ENCODE measurements at places on chromosomes 4 and X. TPM values are rescaled to one million over a fixed set of nuclear protein-coding genes. Genes with fewer than 3 reads are reported as not detected.
A peak's percentile ranks its signal among the peaks of the same experiment; 100 is the strongest.

The CLGN gene
- 3.1 TPM for total RNA-seq

The ADGRL3 gene
- total RNA-seq = 6.9 TPM

The AKAP14 gene
- not detected for total RNA-seq

The STBD1 gene
- total RNA-seq = 16.6 TPM

The GLRA2 gene
- 1.1 TPM for total RNA-seq

The SASH3 gene
- 8.7 TPM for total RNA-seq

The BEX2 gene
- total RNA-seq = 10.7 TPM

The ITGB1BP2 gene
- total RNA-seq = 6.3 TPM

- no peak for DNase-seq
- H3K4me1 ChIP-seq = no peaks in the 10 kb centered on the region
- H3K27me3 ChIP-seq = no peaks in the 10 kb centered on the region
- no peak overlapping the region for H3K27ac ChIP-seq
These were observed 1092.3 kb downstream of the ARAP2 start for GRCh38 chr4:35151816-35152572.

GRCh38 chrX:16953606-16954211 is 7.3 kb downstream of the REPS2 start:
- H3K4me1 ChIP-seq = no peaks in the 10 kb centered on the region
- no peaks in the 10 kb centered on the region for H3K27me3 ChIP-seq
- DNase-seq = no peak
- no peaks in the 10 kb centered on the region for H3K36me3 ChIP-seq

- no peaks in the 10 kb centered on the region for H3K4me1 ChIP-seq
- no peaks in the 10 kb centered on the region for H3K27me3 ChIP-seq
- peak; percentile 90 for DNase-seq
- no peaks in the 10 kb centered on the region for H3K36me3 ChIP-seq
- peak overlapping the region; percentile 30 for H3K27ac ChIP-seq
- H3K4me3 ChIP-seq = no peak overlapping the region
These were observed 99.2 kb downstream of the SORCS2 start for GRCh38 chr4:7291372-7292114.

DNA sequence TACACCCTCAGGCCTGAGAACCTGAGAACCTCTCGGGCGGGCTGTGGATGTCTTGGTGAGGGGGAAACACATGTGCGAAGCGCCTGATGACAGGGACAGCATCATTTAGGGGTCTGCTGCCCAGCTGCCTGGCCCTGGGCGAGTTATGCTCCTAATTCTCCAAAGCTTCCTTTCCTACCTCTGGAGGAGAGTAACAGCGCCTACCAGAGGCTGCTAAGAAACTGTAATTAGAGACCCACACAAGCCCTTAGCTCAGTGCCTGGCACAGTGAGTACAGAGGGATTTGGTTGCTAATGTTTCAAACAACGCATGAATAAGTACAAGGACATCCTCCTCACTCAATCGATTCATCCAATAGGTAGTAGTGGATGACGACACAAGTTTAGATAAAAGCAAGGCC is 40.4 kb downstream of the BCOR start:
- no peaks in the 10 kb centered on the region for H3K36me3 ChIP-seq
- H3K4me3 ChIP-seq = no peak overlapping the region
- DNase-seq = no peak
- no peaks in the 10 kb centered on the region for H3K27me3 ChIP-seq
- H3K27ac ChIP-seq = no peak overlapping the region

DNA sequence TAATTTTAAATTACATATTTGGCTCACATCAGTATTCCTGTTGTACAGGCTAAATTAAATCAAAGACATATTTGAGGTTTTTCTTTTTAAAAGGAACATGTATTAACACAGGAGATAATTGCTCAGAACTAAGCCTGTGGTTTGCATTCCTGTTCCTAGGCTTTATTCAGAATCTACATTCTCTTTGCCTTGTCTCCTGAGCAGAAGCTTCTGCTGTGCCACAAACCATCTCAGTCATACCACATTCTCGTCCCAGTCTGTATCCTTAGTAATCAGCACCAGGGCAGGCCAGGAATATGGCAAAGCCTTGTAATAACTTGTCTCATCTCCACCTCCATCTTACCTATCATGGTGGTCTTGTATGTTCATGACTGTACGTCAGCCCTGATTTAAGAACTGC is 162.8 kb downstream of the ARHGAP24 start:
- DNase-seq = no peak
- no peaks in the 10 kb centered on the region for H3K27me3 ChIP-seq
- no peaks in the 10 kb centered on the region for H3K36me3 ChIP-seq
- H3K27ac ChIP-seq = no peak overlapping the region

DNA sequence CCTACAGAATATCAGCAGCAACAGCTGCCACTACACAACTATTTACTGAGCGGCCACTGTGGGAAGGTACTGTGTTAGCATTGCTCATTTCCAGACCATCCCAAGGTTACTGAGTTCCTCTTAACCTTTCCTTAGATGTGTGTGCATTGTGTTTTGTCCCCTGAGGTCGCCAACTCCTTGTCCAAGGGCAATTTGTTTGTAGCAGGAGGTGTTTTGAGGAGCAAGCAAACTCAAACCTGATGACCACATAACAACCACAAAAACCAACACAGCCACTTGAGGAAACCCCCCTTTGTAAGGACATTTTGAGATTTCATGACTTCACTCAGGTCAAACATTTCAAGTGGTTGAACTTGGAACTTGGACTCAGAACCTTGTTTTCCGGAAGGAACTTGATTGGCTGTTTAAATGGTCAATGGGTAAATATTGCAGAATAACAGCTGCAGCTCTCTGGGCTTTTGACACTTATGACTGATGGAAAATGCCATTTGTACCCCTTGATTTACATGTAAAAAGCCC is 122.3 kb downstream of the MID1IP1 start:
- H3K4me3 ChIP-seq = no peak overlapping the region
- H3K4me1 ChIP-seq = no peaks in the 10 kb centered on the region
- no peak for DNase-seq
- no peaks in the 10 kb centered on the region for H3K27me3 ChIP-seq

DNA sequence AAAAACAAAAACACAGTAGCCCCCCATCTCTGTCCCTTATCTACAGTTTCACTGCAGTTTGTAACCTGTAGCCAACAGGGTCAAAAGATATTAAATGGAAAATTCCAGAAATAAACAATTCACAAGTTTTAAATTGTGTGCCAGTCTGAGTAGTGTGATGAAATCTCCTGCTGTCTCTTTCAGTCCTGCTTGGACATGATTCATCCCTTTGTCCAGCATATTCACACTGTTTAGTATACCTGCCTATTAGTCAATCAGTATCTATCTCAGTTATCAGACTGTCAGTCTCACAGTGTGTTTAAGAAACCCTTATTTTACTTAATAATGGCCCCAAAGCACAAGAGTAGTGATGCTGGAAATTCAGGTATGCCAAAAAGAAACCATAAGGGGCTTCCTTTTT is 21.9 kb downstream of the CNOT6L start:
- no peaks in the 10 kb centered on the region for H3K36me3 ChIP-seq
- no peak overlapping the region for H3K4me3 ChIP-seq
- no peak for DNase-seq
- H3K27ac ChIP-seq = no peak overlapping the region
- no peaks in the 10 kb centered on the region for H3K27me3 ChIP-seq

DNA sequence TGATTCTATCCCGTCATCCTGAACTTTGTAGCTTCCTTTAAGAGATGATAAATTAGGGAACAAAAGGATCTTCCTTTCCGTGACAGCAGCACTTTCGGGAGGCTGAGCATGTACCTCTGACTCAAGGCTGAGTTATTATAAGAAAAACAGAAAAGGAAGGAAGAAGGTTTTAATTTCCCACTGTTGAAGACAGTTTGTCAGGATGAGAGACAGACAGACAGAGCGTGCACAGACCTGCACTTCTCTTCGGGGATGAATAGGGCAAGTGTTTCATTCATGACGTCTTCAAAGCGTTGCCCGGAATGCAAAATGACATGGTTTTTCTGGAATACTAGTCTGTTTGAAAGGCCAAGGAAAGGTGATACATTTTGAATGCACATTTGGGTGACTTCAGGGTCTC is 405.3 kb upstream of the FAT1 start:
- DNase-seq = no peak
- no peaks in the 10 kb centered on the region for H3K36me3 ChIP-seq
- H3K27ac ChIP-seq = no peak overlapping the region
- no peaks in the 10 kb centered on the region for H3K27me3 ChIP-seq
- H3K4me3 ChIP-seq = no peak overlapping the region

DNA sequence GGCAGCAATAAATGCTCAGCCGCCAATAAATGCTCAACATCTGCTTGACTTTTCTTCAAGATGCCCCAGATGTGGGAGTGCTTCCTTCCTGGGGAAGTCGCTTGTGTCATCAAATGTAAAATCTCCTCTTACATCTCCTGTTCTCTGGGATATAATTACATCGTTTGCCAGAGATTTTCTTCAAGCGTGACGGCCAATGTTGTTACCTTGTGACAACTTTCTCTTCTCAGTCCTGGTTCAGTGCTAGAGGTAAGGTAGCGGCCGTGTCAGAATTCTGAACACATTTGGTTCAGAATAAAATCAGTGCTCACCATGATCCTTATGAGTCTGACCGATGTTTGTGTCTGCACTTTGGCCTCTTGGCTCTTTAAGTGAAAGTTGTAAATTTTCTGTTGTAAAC is 102.5 kb downstream of the ASMT start:
- H3K4me1 ChIP-seq = no peaks in the 10 kb centered on the region
- no peak overlapping the region for H3K4me3 ChIP-seq
- H3K36me3 ChIP-seq = no peaks in the 10 kb centered on the region

GRCh38 chr4:188714907-188715306 is 575.7 kb downstream of the TRIML1 start:
- no peak overlapping the region for H3K27ac ChIP-seq
- H3K4me1 ChIP-seq = no peaks in the 10 kb centered on the region
- H3K4me3 ChIP-seq = no peak overlapping the region
- DNase-seq = no peak
- no peaks in the 10 kb centered on the region for H3K27me3 ChIP-seq

GRCh38 chrX:10021461-10022272 is 54.5 kb downstream of the CLDN34 start:
- peak overlapping the region; percentile 27 for H3K27ac ChIP-seq
- no peaks in the 10 kb centered on the region for H3K27me3 ChIP-seq
- no peaks in the 10 kb centered on the region for H3K36me3 ChIP-seq
- H3K4me3 ChIP-seq = no peak overlapping the region
- DNase-seq = peak; percentile 37

DNA sequence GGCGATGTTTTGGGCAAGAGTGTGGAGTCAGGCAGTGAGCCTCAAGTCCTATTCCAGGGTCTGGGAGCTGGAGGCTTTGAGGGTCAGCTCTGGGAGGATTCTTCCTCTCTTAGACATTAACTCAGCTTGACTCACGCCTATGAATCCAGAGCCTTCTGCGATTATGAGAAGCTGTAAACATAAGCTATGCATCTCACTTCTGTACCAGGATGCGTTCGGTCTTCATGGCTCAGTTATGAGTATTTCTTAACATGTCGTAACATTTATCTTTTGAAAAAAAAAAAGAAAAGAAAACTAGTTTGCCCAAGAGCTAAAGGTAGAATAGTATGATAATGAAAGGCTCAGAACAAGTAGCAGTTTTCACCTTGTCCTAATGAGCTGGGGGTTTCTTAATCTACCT is 4.6 kb downstream of the SHROOM2 start:
- H3K4me1 ChIP-seq = no peaks in the 10 kb centered on the region
- H3K4me3 ChIP-seq = no peak overlapping the region
- no peaks in the 10 kb centered on the region for H3K36me3 ChIP-seq
- H3K27me3 ChIP-seq = no peaks in the 10 kb centered on the region
- H3K27ac ChIP-seq = no peak overlapping the region

GRCh38 chr4:166499820-166500219 is 626.8 kb downstream of the TLL1 start:
- no peak for DNase-seq
- H3K4me3 ChIP-seq = no peak overlapping the region
- H3K27me3 ChIP-seq = no peaks in the 10 kb centered on the region
- H3K4me1 ChIP-seq = no peaks in the 10 kb centered on the region

DNA sequence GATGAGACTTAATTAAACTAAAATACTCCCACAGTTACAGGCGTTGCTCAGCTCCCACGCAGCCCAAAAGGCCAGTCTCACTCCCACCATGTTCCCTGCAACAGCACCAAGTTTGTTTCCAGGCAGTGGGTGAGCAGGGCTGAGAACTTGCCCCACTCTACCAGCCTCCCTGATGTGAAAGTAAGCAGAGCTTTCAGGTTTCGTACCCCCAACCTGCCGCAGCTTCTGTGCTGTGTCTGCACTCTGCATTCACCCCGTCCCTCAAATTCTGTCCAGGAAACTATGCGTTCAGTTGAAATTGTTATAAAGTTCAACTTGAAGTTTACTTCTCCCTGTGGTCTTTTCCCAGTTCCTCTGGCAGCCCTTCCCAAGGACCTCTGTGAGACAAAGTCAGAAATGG is 17.2 kb downstream of the GLUD2 start:
- no peak overlapping the region for H3K27ac ChIP-seq
- H3K4me3 ChIP-seq = no peak overlapping the region
- H3K4me1 ChIP-seq = no peaks in the 10 kb centered on the region
- DNase-seq = no peak
- no peaks in the 10 kb centered on the region for H3K36me3 ChIP-seq
- no peaks in the 10 kb centered on the region for H3K27me3 ChIP-seq

GRCh38 chr4:89077761-89078160 is 20.8 kb upstream of the FAM13A start:
- no peaks in the 10 kb centered on the region for H3K4me1 ChIP-seq
- no peak for DNase-seq
- no peaks in the 10 kb centered on the region for H3K36me3 ChIP-seq
- H3K27ac ChIP-seq = no peak overlapping the region
- H3K27me3 ChIP-seq = no peaks in the 10 kb centered on the region
- no peak overlapping the region for H3K4me3 ChIP-seq

- peak overlapping the region; percentile 11 for H3K4me3 ChIP-seq
- no peaks in the 10 kb centered on the region for H3K4me1 ChIP-seq
- no peaks in the 10 kb centered on the region for H3K27me3 ChIP-seq
- no peaks in the 10 kb centered on the region for H3K36me3 ChIP-seq
- DNase-seq = no peak
These were observed 8.1 kb downstream of the MBNL3 start for GRCh38 chrX:132480581-132481203.

DNA sequence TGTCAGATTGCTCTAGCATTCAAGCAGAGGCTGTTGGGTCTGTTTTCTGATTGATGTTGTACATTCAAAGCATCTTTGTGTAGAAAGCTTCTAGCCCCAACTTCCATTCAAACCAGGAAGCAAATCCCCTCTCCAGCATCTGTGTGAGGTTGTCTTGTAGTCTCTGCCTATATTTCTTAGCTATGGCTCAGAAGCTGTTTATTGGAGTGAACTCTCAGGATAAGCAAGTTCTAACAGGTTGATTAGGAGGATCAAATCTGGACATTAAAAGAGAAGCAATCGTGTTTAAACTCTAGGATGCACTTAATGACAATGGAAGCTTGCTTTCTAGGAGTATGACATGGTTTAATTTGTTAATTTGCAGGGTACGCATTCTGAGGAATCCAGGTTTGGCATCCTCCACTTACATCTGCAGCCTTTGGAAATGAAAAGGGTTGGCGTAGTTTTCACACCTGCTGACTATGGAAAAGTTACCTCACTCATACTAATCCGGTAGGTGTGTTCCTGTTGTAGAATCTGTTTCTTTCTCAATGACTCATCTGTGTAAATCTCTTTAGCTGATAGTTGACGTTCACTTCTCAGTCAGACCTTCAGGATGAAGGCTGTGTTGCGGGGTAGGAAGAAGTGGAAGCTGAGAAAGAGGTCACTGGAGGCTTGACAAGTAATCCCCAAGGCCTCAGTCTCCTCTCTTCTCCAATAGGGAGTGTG is 88.0 kb upstream of the TLR2 start:
- no peaks in the 10 kb centered on the region for H3K27me3 ChIP-seq
- peak overlapping the region; percentile 42 for H3K27ac ChIP-seq
- no peaks in the 10 kb centered on the region for H3K4me1 ChIP-seq
- DNase-seq = no peak
